Thoracic aorta (tissue), 2 donors: ENCODE measurements at places on chromosomes 16 and 17. TPM values are rescaled to one million over a fixed set of nuclear protein-coding genes. Genes with fewer than 3 reads are reported as not detected.

DNA sequence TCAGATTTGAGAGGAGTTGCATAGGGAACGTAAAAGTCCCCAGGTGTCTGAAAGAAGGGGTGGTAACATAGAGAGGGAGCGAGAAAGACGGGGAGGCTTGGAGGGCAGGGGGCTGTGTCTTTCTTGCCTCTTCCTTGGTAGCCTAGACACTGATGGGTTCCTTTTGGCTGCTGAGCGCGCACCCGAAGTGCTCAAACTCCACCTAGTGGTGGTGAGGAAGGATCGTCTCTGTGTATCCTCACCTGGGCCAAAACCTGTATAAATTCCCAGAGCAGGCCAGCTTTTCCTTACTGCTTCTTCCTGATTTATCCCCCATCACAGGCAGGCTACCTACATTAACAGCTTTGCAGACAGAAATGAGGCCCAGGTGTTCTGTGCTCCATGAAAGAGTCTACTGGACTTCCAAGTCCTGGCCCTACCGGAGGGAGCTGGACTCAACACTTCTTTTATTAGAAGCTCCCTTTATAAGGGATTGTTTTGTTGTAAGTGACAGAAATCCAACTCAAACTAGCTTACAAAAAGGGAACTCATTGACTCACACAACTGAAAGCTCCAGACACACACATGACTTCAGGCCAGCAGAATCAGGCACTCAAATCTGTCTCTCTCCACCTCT, 5.5 kb upstream of the SLC25A35 start:
- no peaks in the 10 kb centered on the region for H3K4me1 ChIP-seq
- H3K36me3 ChIP-seq = no peaks in the 10 kb centered on the region
- no peak for DNase-seq
- H3K4me3 ChIP-seq = no peak overlapping the region

DNA sequence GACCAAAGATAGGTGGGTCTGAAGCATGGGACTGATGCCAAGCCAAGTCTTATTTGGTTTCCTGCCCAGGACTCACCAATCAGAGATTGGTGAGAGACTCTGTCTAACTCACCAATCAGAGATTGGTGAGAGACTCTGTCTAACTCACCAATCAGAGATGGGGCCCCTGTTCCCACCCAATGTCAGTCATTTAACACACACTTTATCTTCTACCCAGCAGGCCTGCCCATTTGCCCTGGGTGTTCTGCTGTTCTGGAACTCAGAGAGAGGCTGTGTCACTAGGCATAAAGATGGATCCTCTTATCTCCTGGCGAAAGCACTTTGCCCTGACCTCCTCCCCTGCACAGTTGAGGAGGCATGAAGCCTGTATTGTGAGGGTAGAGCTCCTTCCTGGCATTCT, 5.4 kb upstream of the RHOT1 start:
- H3K27ac ChIP-seq = no peak overlapping the region
- H3K27me3 ChIP-seq = no peaks in the 10 kb centered on the region
- H3K4me3 ChIP-seq = no peak overlapping the region
- H3K36me3 ChIP-seq = no peaks in the 10 kb centered on the region
- no peak for DNase-seq

- H3K36me3 ChIP-seq = no peaks in the 10 kb centered on the region
- H3K4me1 ChIP-seq = peaks cover 21% of the 10 kb centered on the region
- H3K4me3 ChIP-seq = no peak overlapping the region
- no peaks in the 10 kb centered on the region for H3K27me3 ChIP-seq
Measured at GRCh38 chr17:33166472-33166871, 126.6 kb downstream of the ASIC2 start.

- H3K4me1 ChIP-seq = no peaks in the 10 kb centered on the region
- no peak for DNase-seq
- H3K27me3 ChIP-seq = no peaks in the 10 kb centered on the region
- H3K36me3 ChIP-seq = no peaks in the 10 kb centered on the region
- H3K4me3 ChIP-seq = no peak overlapping the region
- no peak overlapping the region for H3K27ac ChIP-seq
Measured at GRCh38 chr17:34793231-34793908, 167.9 kb downstream of the CCT6B start.

GRCh38 chr17:57666201-57666870, 78.8 kb downstream of the CCDC182 start:
- H3K4me3 ChIP-seq = no peak overlapping the region
- peaks cover 14% of the 10 kb centered on the region for H3K4me1 ChIP-seq
- DNase-seq = no peak
- H3K27ac ChIP-seq = no peak overlapping the region

DNA sequence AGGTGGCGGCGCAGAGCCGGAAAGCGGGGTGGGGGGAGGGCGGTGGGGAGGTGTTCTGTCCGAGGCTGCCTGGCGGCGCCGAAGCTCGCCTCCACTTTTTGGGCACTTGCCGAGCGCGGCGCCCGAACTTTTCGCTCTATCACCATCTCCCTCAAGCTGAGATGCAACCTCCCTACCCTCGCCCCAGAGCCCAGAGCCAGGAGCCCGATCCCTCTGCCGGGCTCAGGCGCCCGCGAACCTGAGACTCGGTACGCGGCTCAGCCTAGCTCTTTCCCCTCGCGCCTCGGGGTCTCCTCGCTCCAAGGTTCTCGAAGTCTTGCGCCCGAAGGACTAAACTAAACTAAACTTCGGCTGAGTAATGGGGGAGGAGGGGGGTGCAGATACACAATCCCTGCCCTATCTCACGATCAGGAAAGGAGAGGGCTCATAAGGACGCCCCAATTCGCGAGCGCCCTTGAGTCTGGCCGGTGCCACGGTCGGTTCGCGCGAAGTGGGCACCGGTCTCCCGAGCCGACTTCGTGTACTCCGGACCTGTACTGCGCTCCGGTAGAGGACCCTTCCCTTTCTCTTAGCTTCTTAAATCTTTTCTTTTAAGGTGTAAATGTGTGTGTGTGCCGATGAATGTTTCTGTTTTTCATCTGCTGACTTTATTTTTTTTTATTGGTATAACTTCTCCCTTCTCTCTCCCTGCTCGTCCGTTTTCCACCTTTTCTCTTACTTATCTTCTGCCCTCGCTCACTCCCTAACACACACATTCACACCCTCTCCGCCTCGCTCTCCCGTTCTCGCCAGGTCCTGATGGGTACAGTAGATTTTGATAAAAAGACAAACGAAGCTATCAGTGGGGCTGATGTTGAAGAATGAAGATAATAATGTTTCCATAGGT, 1.9 kb upstream of the SALL1 start:
- DNase-seq = no peak
- H3K4me3 ChIP-seq = peak overlapping the region; percentile 68
- peaks cover 15% of the 10 kb centered on the region for H3K4me1 ChIP-seq
- H3K27me3 ChIP-seq = peaks cover 14% of the 10 kb centered on the region
- H3K36me3 ChIP-seq = no peaks in the 10 kb centered on the region
- no peak overlapping the region for H3K27ac ChIP-seq

DNA sequence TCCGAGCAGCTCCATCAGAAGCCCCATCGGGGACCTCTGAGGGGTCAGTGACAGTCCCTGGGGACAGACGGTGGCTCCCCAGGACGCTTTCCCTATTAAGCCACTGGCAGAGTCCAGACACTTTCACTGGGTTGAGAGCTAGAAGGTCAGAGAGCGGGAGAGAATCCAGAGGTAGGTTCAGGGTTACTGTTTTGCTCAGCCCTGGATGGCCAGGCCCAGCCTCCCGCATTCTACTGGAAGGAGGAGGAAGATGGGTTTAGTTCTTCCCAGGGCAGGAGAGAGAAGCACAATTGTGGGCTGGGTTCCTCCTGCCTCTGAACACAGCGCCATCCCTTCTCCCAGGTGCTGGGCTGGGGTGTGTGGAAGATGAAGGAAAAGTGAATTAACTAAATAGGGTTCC, 452.8 kb downstream of the SLC39A11 start:
- no peaks in the 10 kb centered on the region for H3K27me3 ChIP-seq
- no peaks in the 10 kb centered on the region for H3K36me3 ChIP-seq
- H3K4me1 ChIP-seq = no peaks in the 10 kb centered on the region
- no peak for DNase-seq

DNA sequence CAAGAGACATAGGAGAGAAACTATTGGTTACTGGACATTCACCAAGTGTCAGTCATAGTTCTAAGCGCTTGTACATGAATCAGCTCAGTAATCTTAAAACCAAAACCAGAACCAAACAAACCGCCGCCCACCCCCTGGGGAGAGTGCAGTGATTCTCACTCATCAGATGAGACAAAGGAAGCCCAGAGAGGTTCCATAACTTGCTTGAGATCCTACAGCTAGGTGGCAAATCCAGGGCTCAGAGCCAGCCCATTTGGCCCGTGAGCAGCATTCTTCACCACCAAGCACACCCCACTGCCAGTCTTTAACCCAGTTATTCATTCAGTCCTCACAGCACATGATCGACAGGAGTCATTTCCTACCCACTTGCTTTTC, 37.2 kb upstream of the RGS9 start:
- peak; percentile 27 for DNase-seq
- H3K4me3 ChIP-seq = peak overlapping the region; percentile 80
- H3K27me3 ChIP-seq = no peaks in the 10 kb centered on the region
- peaks cover 5% of the 10 kb centered on the region for H3K4me1 ChIP-seq

DNA sequence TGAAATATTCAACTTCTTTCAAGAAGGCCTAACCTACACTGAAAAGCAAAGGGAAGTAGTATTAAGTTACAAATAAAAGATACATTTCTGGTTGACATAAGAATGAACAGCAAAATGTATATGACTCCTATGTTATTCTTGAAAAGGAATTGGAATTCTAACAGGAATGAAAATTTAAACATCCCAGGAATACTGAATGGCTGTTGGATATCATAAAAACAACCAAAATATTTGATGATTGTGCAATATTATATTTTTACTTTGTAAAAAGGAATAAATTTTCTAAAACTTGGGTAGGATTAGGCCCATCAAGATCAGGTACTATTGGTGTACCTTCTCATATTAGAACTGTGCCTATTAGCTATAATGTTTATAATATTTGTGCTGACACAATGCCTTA, 50.0 kb downstream of the CYB5B start:
- H3K4me3 ChIP-seq = no peak overlapping the region
- H3K27ac ChIP-seq = no peak overlapping the region
- no peak for DNase-seq
- no peaks in the 10 kb centered on the region for H3K27me3 ChIP-seq
- H3K4me1 ChIP-seq = no peaks in the 10 kb centered on the region

DNA sequence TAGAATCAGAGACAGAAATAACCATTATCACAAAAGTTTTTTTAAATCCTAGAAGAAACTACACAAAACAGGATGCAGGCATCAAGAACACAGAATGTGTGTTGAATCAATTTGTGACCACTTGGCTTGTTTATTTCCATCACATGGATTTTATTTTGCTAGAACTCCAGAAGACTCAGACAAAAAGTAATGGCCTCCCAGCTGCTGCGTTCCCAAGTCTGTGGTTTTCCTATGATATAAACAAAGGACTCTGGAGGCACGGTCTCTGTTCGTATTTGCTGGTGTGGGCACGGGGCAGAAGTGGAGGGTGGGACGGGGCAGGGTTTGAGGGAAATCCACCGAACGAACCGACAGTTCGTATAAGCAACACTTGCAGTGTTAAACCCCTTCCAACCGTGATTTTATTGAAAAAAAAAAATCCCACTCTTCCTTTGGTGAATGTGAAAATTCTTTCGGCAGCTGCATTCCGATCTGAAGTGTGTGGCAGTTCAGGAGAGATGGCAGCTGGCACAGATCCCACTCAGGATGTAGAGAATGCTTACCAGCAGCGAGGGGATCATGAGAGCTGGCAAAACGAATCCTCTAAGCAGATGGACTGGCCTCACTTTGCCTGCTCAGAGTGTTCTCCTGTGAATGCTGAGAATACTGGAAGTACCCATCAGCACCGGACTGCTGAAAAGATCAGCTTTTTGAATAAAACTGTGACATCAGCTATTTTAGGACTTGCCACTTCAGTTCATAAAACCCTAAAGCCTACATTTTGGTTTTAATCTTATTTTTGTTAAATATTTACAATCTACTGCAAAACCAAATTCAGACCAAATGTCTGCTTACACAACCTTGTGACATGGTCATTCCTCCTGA, 165.2 kb downstream of the VPS53 start:
- no peak overlapping the region for H3K4me3 ChIP-seq
- H3K27ac ChIP-seq = peak overlapping the region; percentile 40
- H3K4me1 ChIP-seq = peaks cover 27% of the 10 kb centered on the region
- DNase-seq = no peak
- H3K36me3 ChIP-seq = peaks cover 12% of the 10 kb centered on the region

GRCh38 chr16:74201576-74201975, 95.0 kb upstream of the PSMD7 start:
- H3K4me3 ChIP-seq = no peak overlapping the region
- no peaks in the 10 kb centered on the region for H3K4me1 ChIP-seq
- no peak for DNase-seq
- H3K27me3 ChIP-seq = no peaks in the 10 kb centered on the region
- H3K36me3 ChIP-seq = no peaks in the 10 kb centered on the region

DNA sequence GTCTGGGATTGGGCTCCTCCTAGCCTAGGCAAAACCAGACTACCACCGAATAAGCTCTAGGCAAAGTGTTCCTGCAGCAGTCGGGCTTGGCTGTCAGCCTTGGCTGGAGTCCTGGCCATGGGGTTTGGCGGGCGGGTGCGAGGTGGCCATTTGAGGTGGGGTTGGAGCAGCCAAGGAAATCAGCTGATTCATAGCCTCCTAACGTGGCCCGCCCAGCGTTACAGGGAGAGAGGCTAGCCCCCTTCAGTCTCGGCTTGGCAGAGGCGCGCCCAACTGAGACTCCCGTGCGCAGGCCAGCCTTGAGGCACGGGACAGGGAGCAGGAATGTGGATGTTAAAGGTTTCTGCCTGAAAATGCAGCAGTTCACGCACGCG, 1.9 kb downstream of the PMP22 start:
- peak overlapping the region; percentile 98 for H3K27ac ChIP-seq
- H3K27me3 ChIP-seq = no peaks in the 10 kb centered on the region
- H3K36me3 ChIP-seq = peaks cover 9% of the 10 kb centered on the region
- H3K4me3 ChIP-seq = peak overlapping the region; percentile 96
- peaks cover 13% of the 10 kb centered on the region for H3K4me1 ChIP-seq
- DNase-seq = peak; percentile 81

- H3K27ac ChIP-seq = peak overlapping the region; percentile 16
- no peaks in the 10 kb centered on the region for H3K27me3 ChIP-seq
- H3K4me1 ChIP-seq = no peaks in the 10 kb centered on the region
- no peaks in the 10 kb centered on the region for H3K36me3 ChIP-seq
- no peak for DNase-seq
- H3K4me3 ChIP-seq = no peak overlapping the region
Measured at GRCh38 chr16:81866820-81867440, 87.8 kb downstream of the PLCG2 start.

- no peak for DNase-seq
- H3K27me3 ChIP-seq = no peaks in the 10 kb centered on the region
- H3K36me3 ChIP-seq = no peaks in the 10 kb centered on the region
Measured at GRCh38 chr16:85377388-85378144, 235.6 kb upstream of the GSE1 start.

CES3 gene
- 1.1 TPM for total RNA-seq

KRT31 gene
- total RNA-seq = not detected

USP6 gene
- not detected for total RNA-seq

SRCIN1 gene
- not detected for total RNA-seq

C1QTNF8 gene
- total RNA-seq = 7.0 TPM

KRT14 gene
- 18.7 TPM for total RNA-seq
